ELF-1 (cell line): ENCODE measurements at places on chromosomes 7 and 10.

DNA sequence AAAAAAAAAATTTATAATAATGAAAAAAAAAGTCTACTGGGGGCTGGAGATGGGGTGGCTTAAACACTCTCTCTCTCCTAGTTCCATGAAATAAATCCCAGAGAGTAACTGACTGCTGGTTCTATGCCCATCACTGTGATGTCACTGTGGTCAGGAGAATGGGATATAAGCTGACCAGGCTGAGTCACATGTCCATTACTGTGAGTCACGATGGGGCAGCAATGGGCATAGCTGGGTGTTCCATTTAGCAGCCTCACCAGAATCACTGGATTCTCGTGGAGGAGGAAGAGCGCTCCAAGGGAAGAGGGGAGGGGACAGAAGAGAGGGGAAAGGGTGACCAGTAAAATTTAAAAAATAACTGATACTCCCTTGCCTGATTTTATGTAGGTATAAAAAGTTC, 37.1 kb downstream of the MASTL start:
- no peak for DNase-seq

DNA sequence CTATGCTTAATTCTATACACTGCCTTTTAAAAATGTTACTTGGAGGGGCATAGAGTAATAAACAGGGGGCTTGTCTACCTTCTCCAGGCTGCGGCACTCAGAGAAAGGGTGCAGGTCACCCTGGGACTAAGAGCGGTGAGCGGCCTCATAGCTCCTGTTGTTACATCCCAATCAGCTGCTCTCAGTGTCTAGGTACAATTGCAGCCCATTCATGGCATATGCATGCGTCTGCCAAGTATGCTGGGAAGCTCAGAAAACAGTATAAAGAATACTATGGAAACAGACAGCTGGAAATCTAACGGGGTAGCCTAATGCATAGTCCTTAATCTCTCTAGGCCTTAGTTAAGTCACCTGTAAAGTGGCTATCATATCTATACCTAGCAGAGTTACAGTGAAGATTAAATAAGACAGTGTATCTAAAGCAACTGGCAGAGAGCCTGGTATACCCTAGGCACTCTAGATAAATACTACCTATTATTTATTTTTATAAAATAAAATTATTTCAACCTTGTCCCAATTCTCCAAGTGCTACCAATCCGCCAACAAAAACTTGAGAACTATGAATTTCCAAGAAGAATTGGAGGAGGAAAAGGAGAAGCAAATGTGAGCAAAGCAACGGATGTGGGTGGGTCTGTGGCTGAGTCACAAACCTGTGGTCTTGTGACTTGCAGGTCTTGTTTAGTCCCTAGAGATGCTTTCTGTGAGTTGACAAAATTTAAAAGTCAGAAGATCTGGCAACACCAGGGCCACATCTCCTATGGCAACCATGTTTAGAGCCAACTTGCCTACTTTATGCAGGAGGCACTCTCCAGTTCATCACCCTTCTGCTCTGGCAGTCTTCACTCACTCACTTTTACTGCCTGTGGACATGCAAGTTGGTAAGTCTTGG, 183.0 kb downstream of the RAPGEF5 start:
- no peak for DNase-seq

GRCh38 chr7:1057416-1058291, 13.3 kb downstream of the GPR146 start:
- DNase-seq = no peak

DNA sequence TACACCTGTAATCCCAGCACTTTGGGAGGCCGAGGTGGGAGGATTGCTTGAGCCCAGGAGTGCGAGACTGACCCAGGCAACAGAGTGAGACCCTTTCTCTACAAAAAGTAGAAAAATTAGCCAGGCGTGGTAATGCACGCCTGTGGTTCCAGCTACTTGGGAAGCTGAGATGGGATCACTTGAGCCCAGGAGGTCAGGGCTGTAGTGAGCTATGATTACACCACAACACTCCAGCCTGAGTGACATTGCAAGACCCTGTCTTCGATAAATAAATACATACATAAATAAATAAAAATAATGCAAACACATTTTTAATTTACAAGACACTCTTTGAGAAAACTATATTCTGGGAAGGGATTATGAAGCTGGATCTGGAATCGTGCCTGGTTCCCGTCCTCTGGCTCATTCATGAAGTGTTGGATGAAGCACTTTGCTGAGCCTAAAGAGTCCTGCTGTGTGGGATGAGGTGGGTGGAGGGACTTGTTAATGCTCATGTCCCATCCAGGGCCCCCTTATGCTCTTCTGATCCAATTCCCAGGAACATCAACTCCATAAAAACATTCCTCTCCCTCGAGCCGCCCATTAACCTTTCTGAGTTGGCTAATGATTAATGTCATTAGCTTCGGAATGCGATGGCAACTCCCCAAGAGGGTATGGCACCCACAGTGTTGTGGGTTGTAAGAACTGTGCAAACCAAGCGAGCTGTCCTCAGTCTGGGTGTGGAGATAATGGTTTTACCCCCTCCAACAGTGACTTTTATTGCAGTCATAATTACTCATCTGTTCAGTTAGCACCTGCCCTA, 236.3 kb downstream of the BAMBI start:
- DNase-seq = no peak

GRCh38 chr10:4120096-4120853, 335.3 kb upstream of the KLF6 start:
- DNase-seq = no peak

GRCh38 chr7:24854866-24855265, 97.6 kb upstream of the GSDME start:
- no peak for DNase-seq

- no peak for DNase-seq
Observed at GRCh38 chr10:79559726-79560125, 481 bp downstream of the SFTPA2 start.

GRCh38 chr10:103598654-103599115, 105.2 kb downstream of the NEURL1 start:
- DNase-seq = peak; percentile 76

GRCh38 chr7:55132890-55133551, 114.2 kb downstream of the EGFR start:
- DNase-seq = no peak

- DNase-seq = no peak
Observed at GRCh38 chr7:102897856-102898531, 14.8 kb upstream of the LRRC17 start.

GRCh38 chr10:51074238-51075028, at the start of gene PRKG1:
Gene PRKG1 (plus strand): TSS chr10:51074487.
- peak; percentile 89 for DNase-seq

- DNase-seq = no peak
Observed at GRCh38 chr7:45193828-45194227, 36.2 kb downstream of the RAMP3 start.

DNA sequence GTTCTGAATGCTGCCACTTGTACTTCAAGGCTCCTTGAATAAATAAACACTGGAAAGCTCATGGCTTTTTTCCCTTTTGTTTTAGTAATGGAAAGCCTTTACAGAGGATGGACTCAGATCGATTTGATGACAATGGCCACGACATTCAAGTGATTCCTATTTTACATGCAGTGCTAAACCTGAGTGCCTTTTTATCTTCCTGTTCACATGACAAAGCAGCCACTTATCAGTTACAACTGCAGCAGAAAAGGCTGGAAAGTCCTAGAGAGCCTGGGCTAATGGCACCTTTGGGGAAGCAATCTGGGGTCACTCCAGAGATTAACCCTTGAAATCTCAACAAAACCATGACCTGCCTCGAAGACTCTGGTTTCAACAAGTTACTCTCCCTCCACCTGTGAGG, 249.0 kb upstream of the AUTS2 start:
- no peak for DNase-seq

DNA sequence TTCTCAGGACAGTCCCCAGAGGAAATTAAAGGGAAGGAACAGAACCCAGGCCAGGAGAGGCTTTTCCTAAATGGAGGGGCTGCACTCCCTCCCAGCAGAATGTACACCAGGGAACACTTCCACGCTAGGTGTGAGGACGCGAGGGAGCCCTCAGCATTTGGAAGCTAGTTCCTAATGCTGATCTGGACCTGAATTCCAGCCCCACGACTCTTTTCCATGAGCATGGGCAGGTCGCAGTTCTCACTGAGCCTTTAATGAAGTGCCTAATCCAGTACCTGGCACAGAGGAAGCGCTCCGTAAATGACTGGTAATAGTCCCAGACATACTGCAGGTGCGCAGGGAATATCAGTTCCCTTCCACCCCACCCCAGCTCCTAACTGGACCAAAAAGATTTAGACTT, 1.1 kb downstream of the ALOX5 start:
- no peak for DNase-seq

- DNase-seq = no peak
Observed at GRCh38 chr10:8066124-8066523, 11.6 kb downstream of the GATA3 start.

DNA sequence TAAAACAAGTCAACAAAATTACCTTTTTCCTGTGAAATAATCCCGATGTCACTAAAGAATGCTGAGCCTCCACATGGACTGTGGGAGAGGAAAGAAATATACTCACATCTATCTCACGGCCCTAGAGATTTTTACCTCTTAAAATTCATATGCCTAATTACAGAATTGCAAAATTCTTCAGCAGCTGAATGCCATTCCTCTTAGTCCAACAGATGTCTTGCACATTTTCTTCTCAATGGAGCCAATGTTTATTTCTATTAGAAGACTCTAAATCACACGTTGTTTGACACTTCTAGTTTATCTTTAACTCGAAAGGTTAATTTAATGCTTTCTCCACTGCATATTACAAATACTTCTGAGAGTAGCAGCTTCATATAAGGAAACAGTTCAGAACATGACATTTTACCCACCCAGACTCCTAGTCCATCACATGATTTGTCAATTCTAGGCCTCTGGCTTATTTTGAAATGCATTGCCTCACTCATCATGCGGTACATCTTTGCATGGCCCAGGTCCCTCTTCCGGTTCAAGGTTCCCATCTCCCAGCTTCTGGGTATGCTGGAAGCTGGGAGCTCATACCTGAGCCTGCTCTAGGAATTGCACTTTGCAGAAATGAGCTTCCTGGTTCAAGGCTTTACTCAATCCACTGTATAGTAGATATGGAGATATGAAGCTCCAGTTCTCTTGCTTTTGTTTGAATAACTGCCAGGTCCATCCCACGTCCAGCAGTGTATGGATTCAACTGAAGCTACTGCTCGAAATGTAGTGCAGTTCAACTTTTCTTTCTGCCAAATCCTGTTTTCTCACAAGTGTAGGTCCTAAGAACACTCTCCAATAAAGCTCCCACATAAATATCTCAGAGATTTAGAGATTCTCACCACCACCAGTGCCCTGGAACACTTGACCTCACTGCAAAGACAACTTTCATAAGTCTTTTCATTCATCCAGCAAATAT, 306.2 kb downstream of the GPR37 start:
- DNase-seq = no peak

DNA sequence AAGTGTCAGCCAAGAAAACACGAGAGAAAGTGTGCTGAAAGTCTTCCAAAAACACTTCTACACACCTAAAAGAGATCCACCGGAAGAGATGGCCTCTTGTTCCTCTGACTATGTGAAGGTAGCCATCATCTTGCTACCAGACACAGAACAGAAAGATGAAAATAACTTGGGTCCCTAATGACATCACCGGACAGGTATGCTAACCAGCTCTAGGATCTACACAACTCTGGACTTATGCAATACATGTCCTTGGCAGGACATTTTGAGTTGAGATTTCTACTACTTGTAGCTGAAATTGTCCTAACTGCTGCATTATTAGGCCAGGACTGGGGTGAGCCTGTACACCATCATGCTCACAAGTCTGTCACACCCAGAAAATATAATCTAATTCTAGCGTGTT, 358.7 kb downstream of the ELMO1 start:
- no peak for DNase-seq

GRCh38 chr7:26365077-26365900, 73.6 kb downstream of the SNX10 start:
- DNase-seq = peak; percentile 58

GRCh38 chr10:6384847-6385246, 182.1 kb downstream of the PFKFB3 start:
- no peak for DNase-seq
